ENCODE measurements at places on chromosomes 6 and 20.
A peak's percentile ranks its signal among the peaks of the same experiment; 100 is the strongest.

DNA sequence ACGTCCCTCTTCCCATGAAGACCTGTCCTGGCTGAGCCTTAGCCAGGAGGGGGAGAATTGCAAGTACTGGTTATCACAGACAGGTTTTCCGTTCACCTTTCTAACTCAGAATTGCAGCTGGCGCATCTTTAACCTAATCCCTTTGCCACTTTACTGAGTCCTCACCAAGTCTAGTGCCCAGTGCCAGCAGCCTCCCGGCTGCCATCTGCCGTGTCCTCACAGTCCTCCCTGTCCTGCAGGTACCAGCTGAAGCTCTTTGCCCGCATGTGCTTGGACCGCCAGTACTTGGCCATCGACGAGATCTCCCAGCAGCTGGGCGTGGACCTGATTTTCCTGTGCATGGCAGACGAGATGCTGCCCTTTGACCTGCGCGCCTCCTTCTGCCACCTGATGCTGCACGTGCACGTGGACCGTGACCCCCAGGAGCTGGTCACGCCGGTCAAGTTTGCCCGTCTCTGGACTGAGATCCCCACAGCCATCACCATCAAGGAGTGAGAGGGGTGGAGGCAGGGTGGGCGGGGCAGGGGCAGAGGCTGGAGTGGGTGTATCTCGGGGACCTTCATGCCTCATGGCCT lies 41.3 kb downstream of the UQCC2 start:
- DNase-seq = no peak

GRCh38 chr6:149127212-149127611 lies 190.3 kb upstream of the TAB2 start:
- DNase-seq = no peak

DNA sequence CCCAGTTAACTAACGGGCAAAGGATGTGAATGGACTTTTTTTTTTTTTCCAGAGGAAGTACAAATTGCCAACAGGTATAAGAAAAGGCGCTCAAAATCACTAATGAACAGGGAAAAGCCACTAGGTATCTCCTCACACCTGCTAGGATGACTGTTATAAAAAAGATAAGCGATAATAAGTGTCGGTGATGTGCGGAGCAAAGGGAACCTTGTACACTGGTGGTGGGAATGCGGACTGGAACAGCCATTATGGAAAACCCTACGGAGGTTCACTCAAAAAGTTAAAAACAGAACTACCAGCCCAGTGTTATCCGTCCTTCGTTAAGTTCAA lies 787 bp upstream of the RAB32 start:
- DNase-seq = no peak

DNA sequence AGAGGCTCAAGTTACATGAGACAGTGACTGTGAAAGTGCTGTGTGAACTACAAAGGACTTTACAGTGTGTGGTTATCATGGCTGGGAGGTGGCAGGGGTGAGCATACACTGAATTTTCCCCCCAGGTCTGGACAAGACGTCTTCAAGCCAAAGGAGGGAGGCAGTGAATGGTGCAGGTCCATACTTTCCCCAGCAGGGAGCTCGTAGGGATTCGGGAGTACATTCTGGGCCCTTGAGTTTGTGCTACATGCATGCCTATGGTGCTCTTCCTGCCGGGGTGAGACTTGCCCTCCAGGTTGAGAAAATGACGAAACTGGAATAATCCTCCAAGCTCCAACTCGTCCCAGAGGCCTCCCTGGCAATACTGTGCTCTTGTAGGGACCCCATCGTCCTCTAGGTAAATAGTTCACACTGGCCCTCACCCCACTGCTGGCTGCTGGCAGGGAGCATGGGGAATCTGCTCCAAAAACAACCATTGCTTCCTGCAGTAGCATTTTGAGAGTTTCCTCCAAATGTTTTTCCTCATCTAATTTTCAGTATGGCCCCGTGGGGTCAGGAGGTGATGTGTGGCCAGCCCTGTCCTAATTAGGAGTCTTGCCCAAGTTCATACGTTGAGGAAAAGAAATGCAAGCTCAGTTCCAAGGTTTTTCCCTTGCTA lies 57.6 kb downstream of the ZNF831 start:
- DNase-seq = peak; percentile 51

DNA sequence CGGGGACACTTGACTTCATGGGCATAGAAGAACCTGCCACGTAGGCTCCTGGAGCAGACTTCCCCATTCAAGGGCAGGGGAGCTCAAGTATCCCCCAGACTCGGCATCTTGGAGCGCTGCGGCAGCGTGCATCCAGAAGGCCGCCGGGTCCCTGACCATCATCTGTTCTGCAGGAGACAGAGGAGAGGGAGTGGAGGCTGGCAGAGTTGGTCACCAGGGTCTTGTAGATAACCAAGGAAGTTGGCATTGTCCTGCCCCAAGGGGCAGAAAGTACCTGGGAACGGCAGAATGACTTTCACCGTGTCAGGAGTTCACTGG lies 82.8 kb downstream of the TCP11 start:
- no peak for DNase-seq

DNA sequence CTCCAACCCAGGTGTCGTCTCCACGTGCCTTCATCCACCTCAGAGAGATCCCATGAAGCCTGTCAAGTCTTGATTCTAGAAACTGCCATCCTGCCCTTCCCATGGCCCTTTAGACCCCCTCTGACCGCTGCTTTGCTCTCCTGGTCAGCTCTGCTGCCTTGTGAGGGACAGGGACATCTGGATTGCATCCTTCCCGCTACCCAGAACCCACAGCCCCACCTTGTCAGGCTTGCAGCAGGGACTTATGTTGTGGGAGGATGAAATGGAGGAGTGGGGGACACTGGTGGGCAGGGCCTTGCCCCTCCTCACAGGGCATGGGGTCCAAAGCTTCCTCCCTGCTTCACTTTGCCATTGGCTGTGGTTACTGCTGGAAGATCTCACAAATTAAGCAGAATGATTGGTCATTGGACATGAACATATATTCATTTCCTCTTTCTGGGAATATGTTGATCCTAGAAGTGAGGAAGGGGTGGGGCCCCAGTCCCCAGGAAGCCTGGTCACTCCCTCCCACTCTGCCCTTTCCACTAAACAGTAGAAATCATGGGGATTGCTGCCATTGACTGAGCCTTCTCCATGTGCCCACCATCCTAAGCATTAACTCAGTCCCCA lies 4.5 kb downstream of the GLP1R start:
- DNase-seq = no peak

DNA sequence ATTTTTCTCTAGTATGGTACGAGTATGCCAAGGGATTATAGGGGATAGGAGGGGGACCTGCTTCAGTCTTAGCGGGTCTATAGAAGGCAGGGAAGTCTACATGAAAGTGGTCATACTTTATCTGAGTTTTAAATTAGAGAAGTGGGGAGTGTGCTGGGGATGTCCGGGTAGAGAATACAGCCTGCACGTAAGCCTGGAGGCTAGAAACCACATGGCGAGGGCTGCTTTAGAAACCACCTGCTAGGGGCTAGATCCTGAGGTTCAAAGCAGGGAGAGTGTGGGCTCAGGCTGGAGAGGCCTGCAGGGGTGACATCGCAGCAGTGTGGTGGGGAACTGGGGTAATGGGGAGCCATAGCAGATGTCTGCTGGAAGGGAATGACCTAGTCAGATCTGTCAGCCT lies 85.2 kb downstream of the VEGFA start:
- no peak for DNase-seq

- peak; percentile 90 for DNase-seq
These were observed 79.4 kb downstream of the SASH1 start for GRCh38 chr6:148422085-148422484.

DNA sequence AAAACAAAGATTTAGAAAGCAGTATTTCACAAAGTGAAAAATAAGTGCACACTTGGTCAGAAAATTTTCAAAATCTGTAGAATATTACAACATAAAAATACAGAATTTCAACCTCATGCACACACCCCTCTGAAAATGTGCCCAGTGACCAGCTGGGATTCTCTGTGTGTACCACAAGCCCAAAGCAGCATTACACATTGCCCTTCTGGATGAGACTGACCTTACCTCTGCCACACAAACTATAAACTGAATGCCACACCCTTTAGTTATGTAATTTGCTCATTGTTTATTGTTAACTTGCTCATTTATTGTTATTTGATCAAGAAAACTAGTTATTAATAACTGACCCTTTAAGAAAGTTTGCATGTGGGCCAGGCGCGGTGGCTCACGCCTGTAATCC lies 303.0 kb downstream of the FOXC1 start:
- no peak for DNase-seq

GRCh38 chr6:110934381-110934898 lies 24.1 kb upstream of the GTF3C6 start:
- no peak for DNase-seq

DNA sequence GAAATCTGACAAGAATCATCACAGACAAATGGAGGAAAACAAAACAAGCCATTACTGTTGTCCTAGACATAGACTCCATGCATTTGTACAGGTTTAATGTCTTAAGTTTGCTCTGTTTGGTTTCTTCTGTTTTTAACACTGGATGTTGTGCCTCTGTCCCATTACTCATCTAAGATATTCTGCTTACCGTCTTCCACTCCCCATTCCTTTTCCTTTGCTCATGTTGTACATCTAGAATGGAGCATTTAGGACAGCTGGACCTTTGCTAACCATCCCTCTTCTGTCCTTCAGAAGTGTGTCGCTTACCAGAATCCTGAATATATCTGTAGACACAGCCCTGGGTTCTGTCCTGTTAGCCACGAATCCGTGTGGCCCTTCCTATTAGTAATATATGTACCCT lies 35.2 kb downstream of the RAB22A start:
- no peak for DNase-seq

DNA sequence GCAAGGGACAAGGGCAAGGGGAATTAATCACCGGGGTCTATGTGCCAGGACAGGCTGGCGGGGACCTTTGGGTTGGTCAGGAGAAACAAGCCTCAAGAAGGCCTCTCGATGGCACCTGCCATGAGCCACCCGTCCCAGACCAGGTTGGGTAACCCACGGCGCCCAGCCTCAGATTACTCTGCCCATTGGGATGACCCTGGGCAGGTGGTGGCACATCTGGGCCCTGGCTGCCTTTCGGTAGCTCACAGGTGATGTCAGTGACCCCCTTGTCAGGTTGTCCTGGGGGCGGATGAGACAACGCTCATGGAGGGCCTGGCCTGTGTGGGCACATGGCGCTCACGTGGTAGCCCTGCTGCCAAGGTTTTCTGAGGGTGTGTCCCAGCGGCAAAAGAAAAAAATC lies 152.2 kb downstream of the SYCP2 start:
- no peak for DNase-seq

DNA sequence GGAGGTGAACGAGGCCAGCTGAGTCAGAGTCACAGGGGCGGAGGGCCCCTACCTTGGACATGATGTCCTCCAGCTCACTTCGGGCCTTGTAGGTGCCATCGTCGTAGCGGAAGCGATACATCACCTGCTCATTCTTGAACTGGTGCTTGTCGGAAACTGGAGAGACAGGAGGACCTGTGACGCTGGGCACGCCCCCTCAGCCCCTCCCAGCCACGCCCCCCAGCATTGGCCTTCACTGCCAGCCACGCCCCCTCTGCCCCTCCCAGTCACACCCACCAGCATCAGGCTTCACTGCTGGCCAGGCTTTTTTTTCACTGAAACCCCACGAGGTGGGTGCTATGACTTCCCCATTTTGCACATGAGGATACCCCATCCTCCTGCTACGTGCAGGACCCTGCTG lies 148.2 kb downstream of the PREX1 start:
- no peak for DNase-seq

- DNase-seq = no peak
These were observed 39.4 kb upstream of the SCP2D1 start for GRCh38 chr20:18774207-18774606.

DNA sequence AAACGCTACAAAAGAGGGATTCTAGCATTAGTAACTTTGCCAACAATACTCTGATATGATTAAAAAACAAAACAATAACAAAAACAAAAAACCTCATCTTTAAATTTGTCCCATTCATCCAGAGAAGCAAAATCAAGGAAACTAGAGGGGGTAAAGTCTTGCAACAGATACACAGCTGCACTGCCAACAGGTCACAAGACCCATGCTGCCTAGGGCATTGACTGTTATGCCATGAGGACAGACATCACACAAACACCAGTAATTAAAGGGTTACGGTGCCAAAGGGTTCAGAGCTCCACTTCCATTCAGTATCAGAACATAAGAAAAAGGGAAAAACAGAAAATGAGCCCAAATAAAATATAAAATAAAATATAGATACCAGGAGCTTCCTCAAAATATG lies 1.6 kb downstream of the TBC1D20 start:
- DNase-seq = no peak

GRCh38 chr6:4225161-4225872 lies 89.9 kb upstream of the ECI2 start:
- DNase-seq = peak; percentile 19

DNA sequence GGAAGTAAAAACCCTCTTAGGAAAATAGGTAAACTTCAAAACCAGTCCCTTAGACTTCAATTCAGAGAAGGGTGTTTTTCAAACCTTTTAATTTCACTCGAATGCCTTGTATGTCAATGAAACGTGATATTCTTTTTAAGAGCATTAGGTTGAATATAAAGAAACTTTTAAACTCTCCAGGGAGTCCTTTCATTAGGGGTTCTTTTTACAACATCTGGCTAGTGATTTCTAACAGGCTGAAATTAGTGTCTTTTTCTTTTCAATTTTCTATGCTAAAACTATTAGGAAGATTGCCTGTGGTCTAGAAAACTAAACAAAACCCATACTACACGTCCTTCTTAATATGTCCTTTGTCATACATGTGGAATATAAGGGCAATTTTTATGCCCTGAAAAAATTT lies 569.7 kb upstream of the CITED2 start:
- no peak for DNase-seq

DNA sequence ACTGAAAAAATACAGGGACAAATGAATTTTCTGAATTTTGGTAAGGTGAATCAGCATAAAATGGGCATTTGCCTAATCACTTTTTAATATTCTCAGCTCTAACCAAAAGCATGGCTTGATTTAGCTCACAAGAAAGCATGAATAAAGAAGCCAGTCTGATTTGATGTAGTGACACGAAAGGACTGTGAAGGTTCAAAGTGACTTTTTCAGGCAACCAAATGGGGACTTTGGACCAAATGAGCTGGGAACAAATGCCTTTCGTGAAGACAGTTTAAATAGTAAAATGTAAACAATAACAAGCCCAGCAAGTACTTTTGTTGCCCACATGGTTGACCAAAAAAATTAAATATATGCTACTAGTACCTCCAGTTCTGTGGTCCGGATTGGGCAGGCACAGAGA lies 12.9 kb upstream of the CBLN4 start:
- no peak for DNase-seq

Data from SHP77 (cell line).